CD4-positive, alpha-beta T cell treated with Interleukin-6 at 100 ng/mL for 8 hours (primary cell): ENCODE measurements at places on chromosomes 3 and 15.

DNA sequence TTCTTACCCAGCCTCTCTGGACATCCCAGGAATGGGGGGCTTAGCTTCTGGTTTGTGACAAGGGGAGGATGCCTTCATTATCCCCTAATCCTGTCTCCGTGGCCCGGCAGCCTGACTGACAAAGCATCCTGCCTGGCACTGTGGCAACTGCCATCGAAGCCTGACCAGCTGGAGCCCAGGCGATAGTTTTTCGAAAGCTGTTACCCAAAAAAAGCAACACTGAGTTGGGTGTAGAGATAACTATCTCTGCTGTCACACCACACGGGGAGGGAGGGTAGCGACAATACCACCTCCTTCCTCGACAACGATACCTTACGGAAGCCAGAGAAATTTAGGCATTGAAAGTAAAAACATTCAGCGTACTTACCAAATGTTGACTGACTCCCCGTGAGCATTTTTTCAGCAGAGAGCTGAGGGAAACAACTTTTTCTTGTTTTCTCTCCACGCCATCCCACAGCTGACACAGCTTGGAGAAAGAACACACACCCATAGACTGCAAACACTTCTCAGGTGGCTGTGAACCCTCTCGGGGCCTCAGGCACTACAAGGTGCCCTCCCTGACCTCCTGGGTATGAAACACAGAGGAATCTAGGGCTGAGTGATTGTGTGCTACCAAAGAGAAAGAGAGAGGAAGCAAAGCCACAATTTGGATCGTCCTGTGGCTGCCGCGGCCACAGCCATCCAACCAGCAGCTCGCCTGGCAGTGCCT, 361.9 kb upstream of the ICE2 start:
- peak; percentile 73 for DNase-seq

DNA sequence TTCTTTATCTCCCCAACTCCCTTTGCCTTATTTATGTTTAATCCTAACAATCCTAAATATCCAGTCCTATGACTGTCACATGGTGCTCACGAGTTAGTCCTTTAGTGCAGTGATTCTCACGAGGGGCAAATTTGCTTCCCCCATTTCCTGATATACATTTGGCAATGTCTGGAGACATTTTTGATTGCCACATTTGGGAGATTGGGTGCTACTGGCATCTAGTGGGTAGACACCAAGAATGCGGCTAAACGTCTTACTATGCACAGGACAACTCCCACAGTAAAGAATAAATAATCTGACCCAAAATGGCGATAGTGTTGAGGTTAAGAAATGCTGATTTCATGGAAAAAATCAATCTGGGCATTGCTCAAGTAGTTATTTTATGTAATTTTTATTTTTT, 466.5 kb downstream of the ROBO2 start:
- no peak for DNase-seq

DNA sequence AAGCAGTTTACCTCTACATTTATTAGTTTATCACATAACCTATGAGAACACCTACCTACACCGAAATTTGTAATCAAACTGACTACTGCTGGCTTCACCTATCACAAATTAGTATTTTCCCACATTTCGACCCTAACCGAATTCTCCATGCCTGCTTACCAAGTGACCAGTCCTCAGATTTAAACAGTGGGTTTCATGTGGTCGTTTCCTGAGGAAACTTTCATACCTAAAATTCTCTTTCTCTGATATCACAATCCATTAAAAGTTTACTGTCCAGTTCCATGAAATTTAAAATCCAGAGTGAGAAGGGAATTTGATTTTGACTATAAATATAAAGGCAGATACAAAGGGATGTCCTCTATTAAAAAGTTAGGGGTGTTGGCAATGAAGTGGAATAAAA, 1.9 kb downstream of the PLOD2 start:
- DNase-seq = no peak

DNA sequence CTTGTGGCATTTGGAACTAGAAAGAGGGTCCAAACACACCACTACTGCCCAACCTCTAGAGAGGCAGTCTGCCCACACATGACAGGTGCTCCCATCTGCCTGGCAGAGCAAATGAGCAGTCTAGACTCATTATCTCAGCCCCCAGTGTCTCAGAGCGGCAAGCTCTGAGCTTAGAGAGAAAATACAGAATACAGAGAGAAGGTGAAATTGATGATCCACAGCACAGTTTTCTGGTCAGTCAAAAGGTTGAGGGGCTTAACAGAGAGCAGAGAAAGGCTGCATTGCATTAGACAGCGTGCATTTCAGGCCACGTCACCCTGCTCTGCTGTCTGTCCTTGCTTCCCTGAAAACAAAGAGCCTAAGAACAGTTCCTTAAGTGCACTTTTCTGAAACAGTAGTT, 135.1 kb downstream of the KCNMB2 start:
- DNase-seq = no peak

DNA sequence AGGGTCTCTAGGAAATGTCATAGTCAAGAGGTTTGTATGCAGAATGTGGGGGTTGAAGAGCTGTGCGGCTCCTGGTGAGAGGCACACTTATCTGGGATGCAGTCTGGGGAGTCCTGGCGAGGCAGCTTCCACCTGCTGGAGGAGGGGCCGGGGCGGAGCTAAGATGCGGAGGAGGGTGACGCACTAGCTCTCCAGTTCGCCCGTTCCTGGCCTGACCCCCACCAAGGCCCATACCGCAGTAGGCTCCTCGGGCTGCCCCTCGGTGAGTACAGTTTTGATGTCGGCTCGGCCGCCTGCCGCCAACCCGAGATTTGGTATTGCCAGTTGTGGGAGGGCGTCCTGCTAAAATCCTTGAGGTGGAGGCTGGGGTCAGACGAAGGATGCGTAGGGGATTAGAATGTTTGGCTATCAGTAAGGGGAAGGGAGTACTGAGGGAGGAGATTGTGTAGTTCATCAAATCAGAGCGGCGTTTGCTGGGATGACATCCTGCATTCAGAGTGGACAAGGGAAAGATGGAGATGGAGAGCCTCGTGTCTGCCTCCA, at the start of gene SCG5:
TSS of gene SCG5 (plus strand) at position 194 of the 543 bp plus-strand sequence. CDS start 1,883 bp downstream, outside the sequence.
- no peak for DNase-seq

GRCh38 chr3:41334426-41334825, 135.1 kb downstream of the CTNNB1 start:
- no peak for DNase-seq

- DNase-seq = no peak
These were observed 70.6 kb downstream of the PIAS1 start for GRCh38 chr15:68124700-68125099.

GRCh38 chr15:36961956-36962355, 138.4 kb downstream of the MEIS2 start:
- no peak for DNase-seq

DNA sequence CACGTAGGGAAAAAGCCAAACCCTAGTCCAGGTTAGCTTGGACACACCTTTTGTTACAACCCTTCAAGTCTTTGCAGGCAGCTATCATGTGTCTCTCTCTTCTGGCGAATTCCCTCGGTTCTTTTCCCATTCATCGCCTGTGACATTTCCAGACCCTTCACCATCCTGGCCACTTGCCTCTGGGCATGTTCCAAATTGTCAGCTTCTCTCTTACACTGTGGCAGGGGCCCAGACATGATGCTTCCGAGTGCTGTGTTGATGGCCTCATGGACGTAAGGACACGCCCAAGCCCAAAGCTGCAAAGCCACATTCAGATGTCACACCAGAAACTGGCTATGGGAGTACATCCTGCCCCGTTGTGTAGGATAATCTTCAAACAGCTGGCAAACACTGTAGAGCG, 58.5 kb downstream of the ISG20 start:
- no peak for DNase-seq

DNA sequence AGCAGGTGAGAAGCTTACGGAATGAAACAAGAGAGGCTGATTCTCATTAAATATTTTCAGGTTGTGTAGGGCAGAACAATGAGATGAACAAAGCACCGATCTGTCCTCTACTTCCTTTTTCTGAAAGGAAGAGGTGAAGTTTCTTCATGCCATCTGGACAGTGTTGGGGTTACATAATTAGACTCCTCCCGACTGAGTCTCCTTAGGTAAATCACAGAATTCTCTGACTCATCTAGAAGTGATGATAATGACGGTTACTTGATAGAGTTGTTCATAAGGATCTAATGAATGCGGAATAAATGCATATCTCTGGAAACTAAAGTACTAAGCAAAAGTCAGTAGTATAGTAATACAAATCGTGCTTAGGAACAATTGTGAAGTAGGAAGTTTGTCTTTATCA, 21.2 kb downstream of the CRTC3 start:
- DNase-seq = no peak

GRCh38 chr3:46936733-46937250, 39.8 kb downstream of the CCDC12 start:
- DNase-seq = no peak

- DNase-seq = no peak
These were observed 46.7 kb upstream of the CCDC80 start for GRCh38 chr3:112687616-112688015.

- DNase-seq = no peak
These were observed 194.0 kb downstream of the TNIK start for GRCh38 chr3:171266034-171266739.

GRCh38 chr3:47802734-47803479, at the start of gene DHX30:
TSS of gene DHX30 (plus strand) at chr3:47803138. CDS start at chr3:47810684, 7,546 bp downstream.
- peak; percentile 79 for DNase-seq

DNA sequence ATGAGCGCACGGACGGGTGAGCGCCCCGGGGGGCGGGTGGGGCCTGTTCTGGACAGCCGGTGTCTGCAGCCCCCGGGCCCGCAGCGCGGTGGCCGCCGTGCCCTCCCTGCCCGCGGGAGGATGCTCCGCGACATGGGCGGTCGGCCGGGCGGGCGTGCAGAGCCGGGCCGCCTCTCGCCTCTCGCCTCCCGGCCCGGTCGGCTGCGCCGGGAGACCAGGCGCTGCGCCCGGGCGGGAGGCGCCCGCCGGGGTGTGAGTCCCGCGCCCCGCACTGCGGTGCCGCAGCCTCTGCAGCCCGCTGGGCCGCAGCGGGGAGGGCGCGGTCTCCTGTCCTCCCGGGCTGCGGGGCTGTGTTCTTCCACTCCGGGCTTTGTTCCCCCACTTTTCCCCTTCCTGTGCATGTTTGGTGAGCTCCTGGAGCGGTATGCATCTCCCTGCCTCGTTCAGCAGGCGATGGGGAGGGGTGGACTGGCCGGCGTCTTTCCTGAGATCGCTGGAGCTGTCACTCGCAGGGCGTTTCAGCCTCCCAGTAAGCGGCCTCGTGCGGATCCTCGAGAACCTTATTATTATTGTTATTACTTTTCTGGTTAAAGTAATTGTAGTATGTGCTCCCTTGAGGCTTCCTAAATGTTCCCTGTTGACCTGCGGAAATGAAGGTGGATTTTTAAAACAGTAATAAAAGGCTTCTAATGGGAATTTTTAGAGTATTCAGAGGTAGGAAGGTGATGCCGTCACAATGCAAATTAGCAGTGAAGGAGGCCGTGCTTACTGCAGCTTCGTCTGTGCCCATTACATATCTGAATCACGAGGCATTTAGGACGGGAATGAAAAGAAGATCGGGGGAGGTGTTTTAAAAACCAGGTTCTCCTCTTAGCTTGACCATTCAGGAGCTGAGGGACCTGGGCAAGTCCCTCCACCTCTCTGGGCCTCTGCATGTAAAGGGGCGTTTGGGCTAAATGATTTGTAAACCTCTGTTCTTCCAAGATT, 593 bp downstream of the TMOD2 start:
- no peak for DNase-seq

- DNase-seq = no peak
These were observed 64.7 kb downstream of the ISL2 start for GRCh38 chr15:76401285-76401684.

DNA sequence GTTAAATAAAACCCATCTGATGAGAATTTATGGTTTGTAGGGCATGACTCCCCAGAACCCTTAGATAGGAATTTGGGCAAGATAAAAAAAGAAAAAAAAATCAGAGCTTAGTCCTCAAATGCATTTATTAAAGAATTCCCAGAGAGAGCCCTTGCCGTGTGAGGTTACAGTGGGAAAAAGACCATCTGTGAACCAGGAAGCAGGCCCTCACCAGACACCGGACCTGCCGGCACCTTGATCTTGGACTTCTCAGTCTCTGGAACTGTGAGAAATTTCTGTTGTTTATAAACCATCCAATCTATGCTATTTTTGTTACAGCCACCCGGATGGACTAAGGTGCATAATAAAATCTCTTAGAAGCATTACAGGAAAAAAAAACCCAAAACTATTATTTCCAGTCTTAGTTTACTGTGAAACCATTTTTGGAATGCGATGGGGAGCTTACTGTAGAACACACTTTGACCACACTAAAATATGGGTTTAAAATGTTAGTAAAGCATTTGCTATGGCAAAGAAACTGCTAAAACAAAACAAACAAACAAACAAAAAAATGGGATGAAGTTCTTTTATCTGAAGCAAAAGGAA, 72.2 kb downstream of the LEKR1 start:
- no peak for DNase-seq

- no peak for DNase-seq
These were observed 54.9 kb downstream of the STARD5 start for GRCh38 chr15:81268881-81269601.

DNA sequence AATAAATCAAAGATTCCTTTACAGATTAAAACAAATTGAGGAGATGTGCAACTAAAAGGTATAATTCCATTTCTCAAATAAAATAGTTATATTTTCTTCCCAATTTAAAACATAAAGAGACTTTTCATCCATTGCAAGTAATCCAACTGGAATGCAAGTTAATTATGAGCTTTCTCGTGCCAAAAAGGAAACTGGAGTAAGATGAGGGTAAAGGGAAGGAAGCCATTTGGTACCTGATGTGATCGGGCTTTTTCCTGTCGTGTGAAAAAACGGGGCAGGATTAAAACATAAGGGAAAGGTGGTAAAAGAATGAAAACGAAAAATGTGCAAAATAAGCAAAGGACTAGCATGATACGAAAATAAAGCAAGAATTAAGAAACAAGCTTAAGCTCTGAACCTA, 41.8 kb upstream of the XXYLT1 start:
- no peak for DNase-seq

- DNase-seq = no peak
These were observed 52.5 kb upstream of the ZCWPW2 start for GRCh38 chr3:28295898-28296490.

GRCh38 chr3:42807929-42808328, 1.3 kb upstream of the ACKR2 start:
- no peak for DNase-seq

DNA sequence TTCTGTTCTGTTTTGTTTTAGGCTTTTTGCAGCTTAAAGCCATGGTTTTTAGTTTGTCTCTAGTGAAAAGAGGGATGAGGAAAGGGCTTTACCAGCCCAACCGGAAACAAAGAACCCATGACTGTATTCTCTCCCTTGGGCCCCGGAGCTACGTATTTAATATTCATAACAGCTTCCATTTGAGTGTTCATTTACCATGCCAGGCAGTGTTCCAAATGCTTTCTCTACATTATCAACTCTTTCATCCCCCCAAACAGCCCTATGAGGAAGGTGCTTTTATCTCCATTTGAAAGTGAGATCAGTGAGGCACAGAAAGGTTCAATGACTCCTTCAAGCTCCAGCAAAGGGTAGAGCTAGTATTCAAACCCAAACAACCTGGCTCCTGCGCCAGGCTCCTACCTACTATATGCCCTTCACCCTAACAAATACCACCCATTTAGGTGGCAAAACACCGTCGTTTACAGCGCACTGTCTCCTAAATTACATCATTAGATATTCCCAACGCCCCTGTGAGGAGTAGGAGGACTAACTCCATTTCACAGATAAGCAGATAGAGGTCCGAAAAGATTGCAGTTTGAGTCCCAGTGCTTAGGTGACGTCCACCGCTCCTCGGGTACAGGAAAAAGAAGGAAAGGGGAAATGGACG, 27.9 kb downstream of the GTPBP8 start:
- DNase-seq = no peak

- no peak for DNase-seq
These were observed 60.5 kb upstream of the TBC1D5 start for GRCh38 chr3:17802950-17803349.
